ENCODE measurements at places on chromosomes 13 and 19. TPM values are rescaled to one million over a fixed set of nuclear protein-coding genes. Genes with fewer than 3 reads are reported as not detected.

DNA sequence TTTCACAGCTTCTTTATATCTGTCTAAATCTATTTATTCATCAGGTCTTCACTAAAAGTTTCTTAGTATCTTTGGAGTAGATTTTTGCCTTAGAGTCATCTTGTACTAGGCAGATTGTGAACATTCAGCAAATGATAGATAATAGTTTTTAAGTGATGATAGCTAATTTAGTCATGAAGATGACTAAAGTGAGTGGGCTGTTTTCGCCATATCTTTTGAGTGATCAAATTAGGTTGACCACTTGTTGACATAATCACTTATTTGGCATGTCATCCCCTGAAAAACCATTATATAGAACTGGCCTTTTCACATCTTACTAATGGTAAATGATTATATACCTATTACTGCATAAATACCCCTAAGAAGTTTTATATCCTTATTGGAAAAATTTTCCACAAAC, 999.2 kb downstream of the PCDH17 start:
- H3K4me3 ChIP-seq = no peak overlapping the region
- no peaks in the 10 kb centered on the region for H3K36me3 ChIP-seq
- no peaks in the 10 kb centered on the region for H3K27me3 ChIP-seq
- DNase-seq = no peak
- H3K27ac ChIP-seq = no peak overlapping the region

GRCh38 chr19:32254509-32254890, 90.9 kb upstream of the ZNF507 start:
- H3K4me3 ChIP-seq = no peak overlapping the region
- H3K27ac ChIP-seq = no peak overlapping the region
- H3K4me1 ChIP-seq = no peaks in the 10 kb centered on the region
- peaks cover 39% of the 10 kb centered on the region for H3K27me3 ChIP-seq
- no peak for DNase-seq
- H3K36me3 ChIP-seq = no peaks in the 10 kb centered on the region

DNA sequence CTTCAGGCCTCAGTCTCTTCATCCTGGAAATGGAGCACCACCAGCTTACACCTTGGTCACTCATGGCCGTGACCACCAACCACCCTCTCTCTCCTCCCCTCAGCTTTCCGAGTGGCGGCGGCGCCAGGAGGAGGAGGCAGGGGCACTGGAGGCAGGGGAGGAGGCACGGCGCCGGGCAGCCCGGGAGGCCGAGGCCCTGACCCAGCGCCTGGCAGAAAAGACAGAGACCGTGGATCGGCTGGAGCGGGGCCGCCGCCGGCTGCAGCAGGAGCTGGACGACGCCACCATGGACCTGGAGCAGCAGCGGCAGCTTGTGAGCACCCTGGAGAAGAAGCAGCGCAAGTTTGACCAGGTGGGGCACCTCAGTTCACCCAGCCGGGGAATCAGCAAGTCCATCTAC, 47.7 kb downstream of the KCNC3 start:
- H3K4me1 ChIP-seq = no peaks in the 10 kb centered on the region
- peaks cover 62% of the 10 kb centered on the region for H3K36me3 ChIP-seq
- DNase-seq = no peak
- no peak overlapping the region for H3K27ac ChIP-seq
- H3K4me3 ChIP-seq = no peak overlapping the region

The IL4I1 gene
- 6.5 TPM for total RNA-seq

- H3K27ac ChIP-seq = no peak overlapping the region
- H3K27me3 ChIP-seq = peaks cover 45% of the 10 kb centered on the region
- peak; percentile 38 for DNase-seq
- H3K4me3 ChIP-seq = no peak overlapping the region
Observed at GRCh38 chr13:111534751-111535522, 214.5 kb downstream of the TEX29 start.

DNA sequence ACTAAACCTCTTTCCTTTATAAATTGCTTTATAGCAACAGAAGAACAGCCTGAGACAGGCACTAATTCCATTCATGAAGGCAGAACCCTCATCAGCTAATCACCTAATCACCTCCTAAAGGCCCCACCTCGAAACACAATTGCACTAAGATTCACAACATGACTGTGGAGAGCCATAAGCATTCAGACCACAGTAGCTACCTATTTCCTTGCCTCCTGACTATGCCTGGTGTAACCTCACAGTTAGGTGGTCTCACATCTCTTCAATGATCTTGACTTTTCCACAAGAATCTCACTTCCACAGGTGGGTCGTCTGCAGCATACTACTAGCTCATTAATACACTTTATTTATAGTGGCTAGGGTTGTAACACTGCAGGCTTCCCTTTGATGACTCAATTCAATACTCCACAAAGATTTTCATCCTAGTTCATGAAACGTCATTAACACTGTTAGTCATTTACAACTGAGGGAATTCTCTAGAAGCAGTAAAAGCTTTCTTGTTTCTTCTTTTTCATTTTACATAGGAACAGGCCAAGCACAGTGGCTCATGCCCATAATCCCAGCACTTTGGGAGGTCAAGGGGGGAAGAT, 27.1 kb downstream of the STK24 start:
- peak overlapping the region; percentile 52 for H3K27ac ChIP-seq
- H3K4me1 ChIP-seq = no peaks in the 10 kb centered on the region
- no peaks in the 10 kb centered on the region for H3K27me3 ChIP-seq
- peaks cover 5% of the 10 kb centered on the region for H3K36me3 ChIP-seq

DNA sequence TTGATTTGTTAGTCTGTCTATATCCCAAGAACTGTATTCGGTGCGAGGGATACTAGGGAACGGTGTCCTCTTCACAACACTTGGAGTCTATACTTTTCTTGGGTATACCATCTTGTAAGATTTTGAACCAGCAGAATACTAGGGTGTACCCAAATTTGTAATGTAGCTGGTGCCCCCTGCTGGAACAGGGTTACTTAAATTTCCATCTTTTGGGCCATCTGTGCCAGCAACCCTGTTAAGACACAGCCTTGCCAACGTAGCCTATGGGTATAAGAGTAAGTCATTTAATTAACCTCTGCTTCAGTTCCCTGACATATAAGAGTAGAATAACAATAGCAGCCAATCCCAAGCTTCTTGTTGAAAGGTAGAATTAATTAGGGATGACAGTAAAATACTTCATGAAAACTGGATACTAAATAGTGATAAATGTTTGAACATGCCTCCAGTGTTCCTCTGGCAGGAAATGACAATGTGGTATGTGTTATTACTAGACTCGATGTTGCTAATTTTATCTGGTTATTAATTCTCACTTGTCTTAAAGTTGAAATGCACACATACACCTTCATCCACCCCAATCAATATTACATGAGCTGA, 607.6 kb downstream of the FGF9 start:
- no peak overlapping the region for H3K27ac ChIP-seq
- no peak overlapping the region for H3K4me3 ChIP-seq
- H3K27me3 ChIP-seq = no peaks in the 10 kb centered on the region

The ZSWIM4 gene
- 6.6 TPM for total RNA-seq

- H3K4me1 ChIP-seq = no peaks in the 10 kb centered on the region
- H3K4me3 ChIP-seq = no peak overlapping the region
- no peak for DNase-seq
Observed at GRCh38 chr13:78638216-78638615, 20.7 kb downstream of the OBI1 start.

DNA sequence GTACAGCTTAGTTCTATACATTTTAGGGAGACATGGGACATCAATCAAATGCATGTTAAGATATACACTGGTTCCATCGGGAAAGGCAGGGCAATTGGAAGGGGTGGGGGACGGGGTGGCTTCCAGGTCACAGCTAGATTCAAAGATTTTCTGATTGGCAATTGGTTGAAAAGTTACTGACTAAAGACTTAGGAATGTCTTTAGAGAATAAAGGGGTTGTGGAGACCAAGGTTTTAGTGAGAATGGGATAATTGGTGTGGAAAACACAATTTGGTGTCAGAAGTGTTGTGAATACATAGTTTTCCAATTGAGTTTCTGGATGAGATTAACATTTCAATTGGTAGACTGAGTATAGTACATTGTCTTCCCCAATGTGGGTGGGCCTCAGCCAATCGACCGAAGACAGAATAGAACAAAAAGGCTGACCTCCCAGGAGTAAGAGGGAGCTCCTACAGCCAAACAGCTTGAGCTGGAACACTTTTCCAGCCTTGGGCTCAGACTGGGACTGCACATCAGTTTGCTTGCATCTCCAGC, 988 bp upstream of the CCDC169 start:
- DNase-seq = no peak
- peaks cover 5% of the 10 kb centered on the region for H3K4me1 ChIP-seq
- no peaks in the 10 kb centered on the region for H3K27me3 ChIP-seq
- no peak overlapping the region for H3K27ac ChIP-seq

The USPL1 gene
- total RNA-seq = 14.0 TPM

GRCh38 chr19:48333467-48334384, 8.4 kb downstream of the EMP3 start:
- DNase-seq = peak; percentile 79
- H3K36me3 ChIP-seq = peaks cover 27% of the 10 kb centered on the region
- peak overlapping the region; percentile 18 for H3K4me3 ChIP-seq
- no peaks in the 10 kb centered on the region for H3K27me3 ChIP-seq
- peak overlapping the region; percentile 92 for H3K27ac ChIP-seq

All from left lung (tissue), 14 donors.